ENCODE measurements at places on chromosomes 2 and 18.

GRCh38 chr2:159558479-159558878 is 57.9 kb downstream of the BAZ2B start:
- DNase-seq = no peak

GRCh38 chr2:223251656-223252229 is 199.8 kb downstream of the KCNE4 start:
- no peak for DNase-seq

DNA sequence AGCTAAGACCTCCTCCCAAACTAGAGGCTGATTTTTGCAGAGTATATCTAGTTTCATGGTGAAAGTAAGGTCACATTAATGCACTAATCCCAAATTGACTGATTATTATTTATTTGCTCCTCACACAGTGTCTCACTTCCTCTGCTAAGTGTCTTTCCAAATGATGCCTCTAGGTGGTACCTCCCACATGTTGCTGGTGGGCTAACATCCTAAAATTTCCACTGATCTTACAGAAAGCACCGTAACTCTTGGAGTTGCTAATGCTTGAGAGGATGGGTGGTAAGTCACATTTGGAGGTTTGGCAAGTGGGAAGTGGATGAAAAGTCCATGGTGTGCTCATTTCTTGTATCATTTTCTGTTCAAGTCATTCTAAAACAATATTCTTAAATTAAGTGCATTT is 428.7 kb upstream of the GYPC start:
- DNase-seq = no peak

- DNase-seq = no peak
Measured at GRCh38 chr2:36427790-36428243, 72.2 kb downstream of the CRIM1 start.

DNA sequence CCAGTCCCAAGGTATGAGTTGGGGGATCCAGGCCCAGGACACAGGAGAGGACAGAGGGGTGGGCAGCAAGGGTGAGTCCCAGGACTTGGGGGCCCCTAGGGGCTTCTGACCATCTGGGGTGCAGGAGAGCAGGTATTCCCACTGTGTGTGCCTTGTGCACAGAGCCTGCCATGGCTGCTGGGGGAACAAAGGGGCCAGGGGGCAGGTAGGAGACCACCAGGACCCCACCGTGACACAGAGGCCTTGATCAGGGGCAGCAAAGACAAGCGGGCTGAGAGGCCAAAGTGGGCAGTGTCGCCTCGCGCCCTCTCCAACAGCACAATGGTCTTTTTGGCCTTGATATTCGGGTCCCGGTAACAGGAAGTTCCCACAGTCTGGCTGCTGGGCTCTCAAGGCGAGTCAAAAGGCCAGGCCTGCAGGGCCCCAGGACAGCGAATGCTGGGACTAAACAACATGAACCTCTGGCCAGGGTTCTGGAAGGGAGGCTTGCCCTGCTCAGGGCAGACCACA is 12.3 kb upstream of the GPR17 start:
- DNase-seq = no peak

DNA sequence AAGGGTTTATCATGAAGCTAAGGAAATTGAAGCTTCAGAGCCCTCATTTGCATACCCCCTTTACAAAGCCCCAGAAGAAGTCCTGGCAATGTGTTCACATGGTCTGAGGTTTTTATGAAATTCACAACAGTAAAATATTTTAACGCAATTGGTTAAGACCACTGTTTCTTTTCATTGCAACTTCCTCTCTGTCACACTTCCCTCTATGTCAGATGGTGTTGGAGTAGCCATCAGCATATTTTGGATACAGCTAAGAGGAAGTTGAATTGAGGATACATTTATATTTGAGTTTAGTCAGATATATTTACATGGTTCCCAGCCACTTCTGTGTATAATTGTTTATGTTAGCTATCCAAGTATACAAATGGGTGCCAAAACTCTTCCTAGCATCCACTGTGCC is 170.0 kb downstream of the TXNL1 start:
- DNase-seq = peak; percentile 4

- DNase-seq = no peak
Measured at GRCh38 chr2:24857746-24858145, 62.3 kb downstream of the ADCY3 start.

DNA sequence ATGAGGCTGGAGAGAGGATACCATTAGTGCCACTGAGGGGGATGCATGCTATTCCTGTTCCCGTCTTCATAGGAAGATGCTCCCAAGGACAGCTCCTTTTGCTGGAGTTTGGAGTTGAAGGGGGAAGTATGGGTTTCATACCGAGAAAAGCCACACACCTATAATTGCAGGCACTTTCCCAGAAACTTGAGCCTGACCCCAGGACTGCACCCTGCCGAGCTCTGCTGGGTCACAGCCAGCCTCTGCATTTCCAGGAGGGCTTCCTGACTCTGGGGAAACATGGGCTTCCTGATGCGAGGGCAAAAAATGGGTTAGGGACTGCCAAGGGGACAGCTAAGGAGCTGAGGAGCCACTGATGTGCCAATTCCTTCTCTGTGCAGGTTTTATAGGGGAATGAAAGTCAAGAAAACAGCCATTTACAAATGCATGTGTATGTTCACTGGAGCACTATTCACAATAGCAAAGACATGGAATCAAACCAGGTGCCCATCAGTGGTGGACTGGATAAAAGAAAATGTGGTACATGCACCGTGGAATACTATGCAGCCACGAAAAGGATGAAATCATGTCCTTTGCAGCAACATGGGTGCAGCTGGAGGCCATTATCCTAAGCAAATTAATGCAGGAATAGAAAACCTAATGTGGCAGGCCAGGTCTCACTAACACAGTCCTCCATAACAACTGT is 104.5 kb downstream of the ACAA2 start:
- DNase-seq = no peak
